ENCODE measurements at places on chromosomes 7 and 10.

DNA sequence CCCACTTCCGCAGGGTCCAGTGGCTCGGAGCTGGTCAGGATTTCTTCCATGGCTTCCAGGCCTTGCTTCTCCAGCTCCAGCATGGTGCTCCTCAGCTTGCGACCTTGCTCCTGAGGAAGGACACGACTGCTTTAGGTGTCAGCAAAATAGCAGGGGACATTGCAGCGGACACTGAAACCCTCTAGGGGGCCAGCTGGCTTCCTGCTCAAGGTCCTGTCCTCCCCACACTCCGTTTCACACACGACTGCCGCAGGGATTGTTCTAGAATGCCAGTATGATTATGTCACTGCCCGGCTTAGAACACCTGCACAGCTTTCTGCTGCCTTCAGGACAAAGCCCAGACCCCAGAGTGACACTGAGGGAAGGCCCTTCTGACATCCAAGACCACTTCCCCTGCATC lies 65.6 kb downstream of the SCRN1 start:
- no peak for DNase-seq

- DNase-seq: no peak
Observed at GRCh38 chr7:20980232-20980631, 193.5 kb upstream of the SP8 start.

DNA sequence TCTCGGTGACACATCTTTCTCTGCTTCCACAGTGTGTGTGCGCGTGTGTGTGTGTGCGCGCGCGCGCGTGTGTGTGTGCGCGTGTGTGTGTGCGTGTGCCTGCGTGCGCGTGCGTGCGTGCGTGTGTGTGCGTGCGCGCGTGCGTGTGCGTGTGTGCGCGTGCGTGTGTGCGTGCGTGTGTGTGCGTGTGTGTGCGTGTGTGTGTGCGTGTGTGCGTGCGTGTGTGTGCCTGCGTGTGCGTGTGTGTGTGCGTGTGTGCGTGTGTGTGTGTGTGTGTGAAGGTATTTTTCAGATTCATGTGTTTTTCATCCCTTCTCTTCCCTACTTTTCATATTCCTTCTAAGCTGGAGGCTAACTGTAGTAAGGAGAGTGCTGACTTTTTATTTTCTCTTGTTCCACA lies 148.4 kb downstream of the CREB5 start:
- no peak for DNase-seq

DNA sequence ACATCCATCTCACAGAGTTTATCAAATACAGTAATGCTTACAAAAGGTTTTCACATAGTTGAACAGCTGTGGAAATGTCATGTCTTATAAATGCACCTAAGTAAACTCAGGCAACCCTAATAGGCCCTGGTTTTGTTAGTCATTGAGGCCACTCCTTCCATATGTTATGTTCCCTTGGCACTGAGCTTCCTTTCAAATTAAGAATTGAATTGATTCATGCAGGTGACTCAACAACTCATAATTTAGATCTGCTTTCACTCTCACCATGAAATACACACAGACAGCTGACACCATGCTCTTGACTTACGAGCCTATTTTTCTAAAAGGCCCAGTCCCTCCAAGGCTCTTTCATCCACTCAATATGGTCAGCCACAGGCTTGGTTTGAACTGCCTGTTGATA lies 476.9 kb downstream of the KCNMA1 start:
- no peak for DNase-seq

DNA sequence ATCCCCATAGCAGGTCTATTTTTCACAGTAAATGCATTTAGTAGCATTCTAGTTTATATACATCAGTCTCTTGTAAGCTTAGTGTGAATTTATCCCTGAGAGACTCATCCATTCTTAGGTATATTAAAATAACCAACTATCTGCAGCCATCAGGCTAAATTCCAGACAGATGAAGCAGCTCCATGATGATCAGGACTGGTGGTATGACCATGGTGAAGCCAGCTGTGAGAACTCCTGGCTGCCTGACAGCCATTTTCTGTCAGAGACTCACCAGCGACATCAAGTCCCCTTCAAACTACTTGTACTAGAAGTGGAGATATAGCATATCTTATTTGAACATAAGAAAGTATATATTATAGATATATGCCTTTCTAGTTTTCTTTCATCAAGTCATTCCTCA lies 70.3 kb upstream of the GSDME start:
- DNase-seq: no peak

Measured in stimulated activated CD8-positive, alpha-beta memory T cell treated with anti-CD3 and anti-CD28 coated beads, Interleukin-4, amount 100 ng/mL, for 1 hour (primary cell).